Sciatic nerve (tissue), 2 donors: ENCODE measurements at places on chromosomes 6 and 20. TPM values are rescaled to one million over a fixed set of nuclear protein-coding genes. Genes with fewer than 3 reads are reported as not detected.

DNA sequence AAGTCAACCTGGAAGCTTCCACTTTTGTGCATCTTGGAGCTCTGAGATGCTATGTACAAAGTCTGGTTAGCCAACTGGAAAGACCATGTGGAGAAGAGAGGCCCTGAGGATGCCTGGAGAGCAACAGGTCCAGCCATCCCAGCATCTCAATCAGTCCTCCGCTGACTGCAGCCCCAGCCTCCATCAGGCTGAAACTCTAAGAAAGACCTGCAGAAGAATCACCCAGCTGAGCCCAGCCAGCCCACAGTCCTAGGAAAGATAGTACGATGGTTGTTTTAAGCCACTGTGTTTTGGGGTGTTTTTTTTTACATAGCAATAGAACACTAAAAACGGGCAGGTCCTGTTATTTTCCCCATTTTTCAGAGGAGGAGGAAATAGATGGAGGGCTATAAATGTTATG is 84.0 kb downstream of the NCR2 start:
- DNase-seq, result no peak

- no peak for DNase-seq
Measured at GRCh38 chr6:156999762-157000161, 222.6 kb downstream of the ARID1B start.

DNA sequence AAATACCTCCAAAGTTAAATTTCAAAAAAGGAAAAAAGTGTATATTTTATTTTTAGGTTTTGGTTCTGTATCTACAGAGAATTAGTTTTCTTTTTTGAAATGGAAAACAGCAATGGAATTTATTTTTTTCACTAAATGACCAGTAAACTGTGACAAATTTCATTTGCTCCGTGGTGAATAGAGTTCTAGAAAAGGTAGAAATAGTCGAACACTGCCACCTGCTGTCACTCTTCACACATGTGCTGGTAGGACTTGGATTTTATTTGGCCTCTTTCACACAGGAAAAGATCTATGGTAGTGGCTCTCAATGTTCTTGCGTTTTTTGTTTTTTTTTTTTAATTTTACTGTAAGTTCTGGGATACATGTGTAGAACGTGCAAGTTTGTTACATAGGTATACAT is 312.5 kb downstream of the EYA4 start:
- no peak for DNase-seq

DNA sequence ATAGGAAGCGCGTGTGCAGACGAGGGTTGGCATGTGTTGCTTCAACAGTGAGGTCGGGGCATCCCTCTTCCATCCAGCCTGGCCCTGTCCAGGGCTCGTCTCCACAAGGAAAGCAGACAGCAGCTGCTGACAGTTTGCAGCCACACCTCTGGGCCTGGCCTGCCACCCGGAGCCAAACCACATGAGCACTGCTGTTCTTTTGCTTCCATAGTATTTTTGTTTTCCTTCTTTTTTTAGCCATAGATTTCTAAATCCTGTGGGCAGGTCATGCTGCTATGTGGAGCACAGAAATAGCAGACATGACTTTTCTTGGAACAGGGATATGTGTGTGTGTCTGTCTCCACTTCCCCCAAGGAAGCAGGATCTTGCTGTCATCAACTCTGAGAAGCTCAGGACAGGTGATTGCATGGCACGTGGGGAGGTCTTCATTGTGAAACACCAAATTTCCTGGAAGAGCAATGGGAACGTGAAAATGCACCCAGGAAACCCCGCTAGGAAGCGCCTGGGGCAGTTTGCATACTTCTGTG is 167.4 kb downstream of the DTNBP1 start:
- DNase-seq, result no peak

GRCh38 chr6:7761051-7761450 is 35.2 kb downstream of the BMP6 start:
- no peak for DNase-seq

DNA sequence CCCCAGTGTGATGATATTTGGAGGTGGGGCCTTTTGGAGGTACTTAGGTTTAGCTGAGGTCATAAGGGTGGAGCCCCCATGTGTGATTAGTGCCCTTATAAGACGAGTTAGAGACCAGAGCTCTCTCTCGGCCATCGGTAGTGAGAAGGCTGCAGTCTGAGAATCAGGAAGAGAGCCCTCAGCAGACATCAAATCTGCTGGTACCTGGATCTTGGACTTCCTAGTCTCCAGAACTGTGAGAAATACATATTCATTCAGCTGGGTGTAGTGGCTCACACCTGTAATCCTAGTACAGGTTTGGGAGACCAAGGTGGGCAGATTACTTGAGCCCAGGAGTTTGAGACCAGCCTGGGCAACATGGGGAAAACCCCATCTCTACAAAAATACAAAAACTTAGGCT is 48.7 kb upstream of the DDR1 start:
- no peak for DNase-seq

GRCh38 chr6:28953585-28954258 is 29.9 kb upstream of the TRIM27 start:
- no peak for DNase-seq

DNA sequence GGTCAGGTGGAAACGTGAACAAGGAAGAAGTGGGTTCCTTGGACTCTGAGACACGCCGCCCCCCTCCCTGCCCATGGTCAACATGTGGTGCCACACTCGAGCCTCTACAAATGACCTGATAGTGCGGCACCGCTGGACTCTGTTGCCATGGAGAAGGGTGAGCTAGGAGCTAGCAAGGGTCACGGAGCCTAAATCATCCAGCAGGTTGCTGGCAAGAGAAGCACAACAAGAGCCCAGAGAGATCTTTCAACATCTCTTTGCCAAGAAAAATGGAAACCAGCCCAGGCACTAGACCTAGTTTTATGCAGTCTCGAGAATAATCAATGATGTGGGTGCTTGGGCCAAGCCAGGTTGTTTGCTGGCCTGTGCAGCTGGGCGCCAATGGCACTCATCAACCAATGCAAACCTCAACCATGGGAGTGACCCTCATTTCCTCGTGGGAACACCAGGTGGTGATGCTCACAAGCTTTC is 69.5 kb downstream of the NOL4L start:
- no peak for DNase-seq

HAO1 gene
- not detected for total RNA-seq

ELOVL2 gene
- 2.9 TPM for total RNA-seq

WFDC8 gene
- not detected for total RNA-seq

GCNT2 gene
- 2.6 TPM for total RNA-seq
